ENCODE measurements at places on chromosomes 7 and 10.

GRCh38 chr10:78336402-78336791 is 302.7 kb downstream of the RPS24 start:
- DNase-seq = no peak

- no peak for DNase-seq
Measured at GRCh38 chr10:22635650-22636049, 78.7 kb downstream of the PIP4K2A start.

DNA sequence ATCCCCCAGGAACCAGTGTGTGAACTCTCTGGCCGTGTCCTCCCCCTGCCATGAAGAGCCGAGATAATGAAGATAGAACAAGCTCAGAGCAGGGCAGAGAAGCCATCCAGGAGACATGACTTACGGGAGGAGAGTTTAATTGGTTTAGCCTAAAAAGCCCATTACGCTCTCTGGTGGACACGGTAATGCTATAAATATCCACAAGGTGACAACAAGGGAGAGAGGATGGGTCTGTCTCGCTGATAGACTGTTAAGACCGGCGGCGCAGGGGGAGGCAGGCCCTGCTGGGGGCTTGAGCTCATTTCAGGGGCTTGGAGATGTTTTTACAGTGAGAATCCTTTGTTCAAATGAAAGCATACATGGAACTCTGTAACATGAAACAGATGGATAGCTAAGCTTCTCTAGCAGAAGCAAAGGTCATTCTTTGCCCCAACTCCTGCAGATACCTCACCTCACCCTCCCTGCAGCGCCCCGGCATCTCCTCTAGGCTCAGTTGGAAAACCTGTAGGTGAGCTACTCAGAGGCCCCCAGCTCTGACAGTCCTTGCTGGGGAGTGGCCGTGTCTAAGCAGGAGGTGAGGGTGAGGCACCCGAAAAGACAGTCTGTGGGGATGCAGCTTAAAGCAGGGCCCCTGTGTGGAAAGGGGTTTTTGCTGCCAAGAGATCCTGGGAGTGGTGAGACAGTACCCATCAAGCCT is 40.8 kb upstream of the LOXL4 start:
- DNase-seq = no peak

DNA sequence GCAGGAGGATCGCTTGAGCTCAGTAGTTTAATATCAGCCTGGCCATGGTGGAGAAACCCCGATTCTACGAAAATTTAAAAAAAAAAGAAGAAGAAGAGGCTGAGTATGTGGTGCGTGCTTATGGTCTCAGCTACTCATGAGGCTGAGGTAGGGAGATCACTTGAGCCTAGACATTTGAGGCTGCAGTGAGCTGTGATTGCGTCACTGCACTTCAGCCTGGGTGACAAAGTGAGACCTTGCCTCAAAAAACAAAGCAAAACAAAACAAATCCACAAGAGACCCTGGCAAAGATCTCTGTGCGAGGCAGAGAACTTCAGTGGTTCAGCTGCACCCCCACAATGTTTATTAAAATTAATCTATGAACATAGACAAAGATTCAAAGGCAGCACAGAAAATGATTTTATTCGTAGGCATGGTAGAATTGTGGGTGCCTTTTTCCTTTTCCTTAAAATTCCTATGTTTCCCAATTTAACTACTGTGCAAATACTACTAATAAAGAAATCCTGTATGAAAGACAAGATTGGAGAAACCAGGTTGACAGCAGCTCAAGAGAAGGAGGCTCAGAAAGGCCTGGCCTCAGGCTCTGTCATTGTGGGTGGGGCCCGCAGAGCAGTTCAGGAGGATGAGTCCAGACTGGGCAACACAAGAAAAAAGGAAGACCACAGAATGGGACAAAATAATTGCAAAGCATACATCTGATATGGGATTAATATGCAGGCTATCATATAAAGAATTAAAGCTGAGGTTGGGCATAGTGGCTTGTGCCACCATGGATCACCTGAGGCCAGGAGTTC is 24.5 kb upstream of the PURB start:
- no peak for DNase-seq

- DNase-seq = no peak
Measured at GRCh38 chr7:82616059-82616728, 172.6 kb upstream of the CACNA2D1 start.

DNA sequence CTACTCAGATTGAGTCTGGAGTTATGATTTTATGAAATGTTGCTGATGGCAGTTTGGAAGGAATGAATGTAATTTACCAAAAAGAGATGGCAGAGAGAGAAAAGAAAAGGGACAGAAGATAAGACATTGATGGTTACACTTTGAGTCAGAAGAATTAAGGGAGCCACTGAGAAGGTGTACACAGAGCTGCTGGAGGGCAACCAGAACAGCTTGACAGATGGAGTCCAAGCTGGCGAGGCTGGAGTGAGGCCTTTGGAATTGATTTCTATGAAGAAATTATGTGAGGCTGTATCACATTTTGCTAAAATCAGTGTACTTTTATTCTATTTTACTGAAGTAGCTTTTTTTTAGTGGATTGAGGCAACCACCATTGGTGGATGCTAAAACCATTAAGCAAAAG is 740.5 kb downstream of the REEP3 start:
- DNase-seq = no peak

DNA sequence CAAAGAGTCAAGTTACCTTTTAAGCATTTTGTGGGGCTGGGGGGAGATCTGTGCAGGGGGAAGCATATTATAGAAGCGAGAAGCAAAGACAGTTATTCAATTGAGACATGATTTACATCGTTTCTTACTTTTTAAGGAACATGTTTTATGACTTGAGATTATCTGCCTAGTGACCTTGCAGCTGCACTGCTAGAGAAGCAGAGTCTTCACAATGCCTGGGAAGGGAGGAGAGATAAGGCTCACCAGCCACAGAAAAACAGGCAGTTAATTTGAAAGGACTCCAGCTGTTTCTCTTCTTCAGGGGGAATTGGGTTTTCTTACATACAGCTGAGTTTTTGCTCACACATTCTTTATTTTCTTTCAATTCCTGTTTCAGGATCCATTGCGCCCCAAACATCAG is 31.0 kb downstream of the PHYH start:
- no peak for DNase-seq

DNA sequence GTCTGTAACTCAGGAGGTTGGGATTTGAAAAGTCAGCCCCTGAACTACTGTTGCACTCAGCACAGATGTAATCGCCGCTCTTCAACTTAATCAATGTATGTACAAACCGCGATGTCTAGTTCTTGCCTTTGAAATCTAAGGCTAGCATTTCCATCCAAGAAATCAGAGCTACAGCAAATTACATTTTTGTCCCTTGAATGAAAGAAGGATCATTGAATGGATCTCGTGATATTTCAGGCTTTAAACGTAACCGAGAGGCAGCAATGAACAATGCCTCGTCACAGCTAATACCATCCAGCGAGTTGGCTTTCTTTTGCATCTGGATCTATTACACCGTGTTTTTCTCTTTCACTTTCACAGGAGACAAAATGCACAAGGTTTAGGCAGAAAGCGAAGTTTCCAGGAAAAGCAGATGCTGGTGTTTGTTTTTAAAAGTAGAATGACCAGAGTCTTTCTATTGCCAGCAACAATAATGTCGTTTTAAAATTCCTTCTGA is 5.5 kb downstream of the SKIDA1 start:
- DNase-seq = no peak

DNA sequence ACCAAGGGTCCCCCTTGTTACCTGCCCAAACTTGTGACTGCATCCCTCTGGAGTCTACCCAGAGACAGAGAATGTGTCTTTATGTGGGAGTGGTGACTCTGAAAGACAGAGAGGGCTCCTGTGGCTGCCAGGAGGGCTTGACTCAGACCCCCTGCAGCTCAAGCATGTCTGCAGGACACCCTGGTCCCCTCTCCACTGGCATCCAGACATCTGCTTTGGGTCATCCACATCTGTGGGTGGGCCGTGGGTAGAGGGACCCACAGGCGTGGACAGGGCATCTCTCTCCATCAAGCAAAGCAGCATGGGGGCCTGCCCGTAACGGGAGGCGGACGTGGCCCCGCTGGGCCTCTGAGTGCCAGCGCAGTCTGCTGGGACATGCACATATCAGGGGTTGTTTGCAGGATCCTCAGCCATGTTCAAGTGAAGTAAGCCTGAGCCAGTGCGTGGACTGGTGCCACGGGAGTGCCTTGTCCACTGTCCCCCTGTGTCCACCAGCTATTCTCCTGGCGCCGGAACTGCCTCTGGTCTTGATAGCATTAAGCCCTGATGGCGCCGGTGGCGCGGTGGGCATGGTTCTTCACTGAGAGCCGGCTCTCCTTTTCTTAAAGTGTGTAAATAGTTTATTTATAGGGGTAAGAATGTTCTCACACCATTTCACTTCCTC is 19.4 kb upstream of the SH2D4B start:
- DNase-seq = no peak

DNA sequence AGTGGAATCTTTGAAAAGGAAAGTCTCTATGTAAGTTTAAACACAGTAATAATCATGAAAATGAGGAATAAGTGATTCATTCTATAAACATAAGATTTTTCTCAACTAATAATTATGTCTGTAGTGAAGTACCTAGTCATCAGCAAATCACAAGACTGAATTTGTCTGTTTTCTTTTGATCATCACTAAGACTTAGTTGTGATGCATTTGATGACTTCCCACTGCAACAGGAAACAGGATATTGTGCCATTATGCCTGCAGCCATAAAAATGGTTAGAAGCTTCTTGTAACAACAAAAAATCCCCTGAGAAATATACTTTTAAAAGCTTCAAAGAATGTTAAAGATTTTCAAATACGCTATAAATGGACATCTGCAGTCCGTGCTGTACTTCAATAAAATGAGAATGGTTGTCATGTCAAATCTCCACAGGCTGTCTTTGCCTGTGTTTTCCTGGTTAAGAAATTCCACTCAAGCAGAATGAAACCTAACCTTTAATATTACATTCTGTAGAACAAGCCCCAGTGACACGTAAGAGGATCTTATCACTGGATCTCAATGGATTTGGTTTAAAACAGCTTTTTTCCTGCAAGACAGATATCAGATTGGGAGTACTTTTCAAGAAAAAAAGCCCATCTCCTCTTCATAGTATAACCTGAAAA is 1262.3 kb upstream of the PHF14 start:
- no peak for DNase-seq

- no peak for DNase-seq
Measured at GRCh38 chr10:16648366-16648765, 126.7 kb upstream of the C1QL3 start.

DNA sequence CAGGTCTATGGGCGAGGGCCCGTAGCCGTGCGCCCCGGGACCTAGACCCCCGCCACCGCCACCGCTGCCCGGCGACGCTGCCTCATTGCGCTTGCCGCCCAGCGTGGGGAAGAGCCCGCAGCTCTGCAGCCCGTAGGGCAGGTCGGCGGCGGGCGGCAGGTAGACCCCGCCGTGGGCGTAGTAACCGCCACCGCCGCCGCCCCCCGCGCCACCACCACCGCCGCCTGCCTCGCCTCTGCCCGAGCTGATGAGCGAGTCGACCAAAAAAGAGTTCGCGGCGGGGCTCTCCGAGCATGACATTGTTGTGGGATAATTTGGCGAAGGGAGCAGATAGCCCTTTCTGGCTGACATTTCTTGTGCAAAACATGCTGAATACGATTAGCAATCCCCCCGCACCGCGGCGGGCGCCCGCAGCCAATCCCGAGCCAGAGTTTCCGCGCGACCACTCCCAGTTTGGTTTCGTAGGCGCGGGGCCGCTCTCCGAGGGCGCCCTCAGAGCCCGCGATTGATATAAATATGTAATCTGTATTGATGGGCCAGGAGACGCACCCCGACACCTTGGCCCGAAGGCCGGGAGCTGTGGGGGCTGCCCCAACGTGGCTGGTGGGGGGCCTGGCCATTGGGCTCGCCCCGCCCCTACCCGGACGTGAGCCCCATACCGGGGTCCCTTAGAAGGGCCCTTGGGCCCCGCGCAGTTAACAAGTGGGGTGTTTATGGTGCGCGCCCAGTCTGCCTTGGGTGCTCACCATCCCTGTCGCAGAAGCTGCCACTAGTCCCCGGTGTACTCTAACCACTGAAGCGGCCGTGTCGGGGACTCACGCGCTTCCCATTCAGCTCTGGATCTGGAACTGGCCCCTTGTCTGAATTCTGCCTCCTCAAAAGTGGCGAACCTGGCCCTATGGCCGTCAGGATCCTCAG is at the start of gene HOXA10:
TSS of gene HOXA10 (minus strand) at position 365 of the 918 bp plus-strand sequence. CDS start at position 351, 14 bp downstream.
- no peak for DNase-seq

DNA sequence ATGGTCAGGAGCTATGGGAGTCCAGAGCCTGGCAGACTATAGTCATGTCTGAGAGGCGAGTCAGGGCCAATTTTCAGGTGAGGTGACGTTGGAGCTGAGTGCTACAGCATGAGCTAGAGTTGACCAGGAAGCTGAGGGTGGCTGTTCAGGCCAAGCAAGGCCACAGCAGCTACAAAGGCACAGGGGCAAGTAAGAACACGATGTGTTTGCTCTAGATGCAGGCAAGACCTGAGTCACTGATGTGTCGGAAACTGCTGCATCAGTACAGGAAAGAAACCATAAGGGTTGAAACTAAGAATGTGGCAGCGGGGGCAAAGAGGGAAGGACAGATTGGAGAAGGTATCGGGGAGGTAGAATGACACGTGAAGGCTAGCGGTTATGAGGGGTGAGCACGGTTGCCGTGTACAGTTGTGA is 11.8 kb upstream of the RRP12 start:
- no peak for DNase-seq

DNA sequence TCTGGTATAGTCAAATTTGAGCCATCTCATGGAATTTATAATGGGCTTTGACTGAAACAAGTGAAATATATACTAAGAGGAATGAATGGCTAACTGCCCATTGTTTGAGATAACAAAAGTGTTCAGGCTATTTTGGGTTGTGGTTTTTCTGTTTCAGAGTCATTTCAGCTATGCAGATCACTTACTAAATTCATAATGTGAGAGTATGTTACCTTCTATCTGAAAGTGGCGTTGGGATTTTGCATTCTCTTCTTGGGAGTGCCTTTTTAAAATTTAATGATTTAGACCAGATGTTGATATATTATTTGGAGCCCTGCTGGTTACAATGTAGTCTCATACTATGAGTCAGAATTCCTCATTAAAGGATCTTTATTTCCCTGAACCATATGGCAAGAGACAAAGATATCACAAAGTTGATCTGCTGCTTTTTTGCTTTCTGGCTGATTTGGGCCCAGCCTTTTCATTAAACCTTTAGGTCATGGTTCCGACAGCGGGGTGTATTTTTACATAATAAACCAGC is 10.4 kb downstream of the VCL start:
- no peak for DNase-seq

DNA sequence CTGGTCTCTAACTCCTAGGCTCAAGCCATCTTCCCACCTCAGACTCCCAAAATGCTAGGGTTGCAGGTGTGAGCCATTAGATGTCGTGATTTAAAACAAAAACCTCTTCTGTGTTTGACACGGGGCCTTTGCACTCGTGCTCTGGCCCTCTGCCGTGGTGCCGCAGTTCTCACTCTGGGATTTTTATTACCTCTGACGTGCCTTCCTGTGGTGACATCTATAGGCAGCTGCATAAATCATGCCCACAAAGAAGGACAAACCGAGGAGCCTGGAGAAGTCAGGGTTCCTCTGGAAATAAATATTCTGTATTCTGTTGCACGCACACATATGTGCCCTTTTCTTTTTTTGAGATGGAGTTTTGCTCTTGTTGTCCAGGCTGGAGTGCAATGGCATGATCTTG is 25.9 kb upstream of the OCM start:
- no peak for DNase-seq

GRCh38 chr7:42606193-42606905 is 305.5 kb downstream of the C7orf25 start:
- no peak for DNase-seq

All from stimulated activated CD4-positive, alpha-beta T cell treated with anti-CD3 and anti-CD28 coated beads, Interleukin-4, amount 100 ng/mL, for 48 hours (primary cell).